ENCODE measurements at places on chromosomes 16 and 17.

GRCh38 chr17:12107905-12108304, 87.2 kb downstream of the MAP2K4 start:
- DNase-seq, result no peak

DNA sequence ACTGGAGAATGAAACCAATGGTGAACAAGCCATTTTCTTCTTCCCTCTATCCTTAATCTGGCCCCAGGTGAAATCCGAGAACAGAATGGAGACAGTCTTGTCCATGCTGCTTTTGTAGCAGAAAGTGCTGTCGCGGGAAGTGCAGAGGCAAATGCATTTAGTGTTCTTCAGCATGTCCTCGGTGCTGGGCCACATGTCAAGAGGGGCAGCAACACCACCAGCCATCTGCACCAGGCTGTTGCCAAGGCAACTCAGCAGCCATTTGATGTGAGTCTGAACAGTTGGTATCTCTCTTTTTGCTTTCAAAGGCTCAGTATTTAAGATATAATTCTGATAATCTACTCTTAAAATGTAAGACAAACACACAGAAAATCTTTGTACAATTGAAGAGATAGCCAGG, 18.7 kb downstream of the UQCRC2 start:
- no peak for DNase-seq

DNA sequence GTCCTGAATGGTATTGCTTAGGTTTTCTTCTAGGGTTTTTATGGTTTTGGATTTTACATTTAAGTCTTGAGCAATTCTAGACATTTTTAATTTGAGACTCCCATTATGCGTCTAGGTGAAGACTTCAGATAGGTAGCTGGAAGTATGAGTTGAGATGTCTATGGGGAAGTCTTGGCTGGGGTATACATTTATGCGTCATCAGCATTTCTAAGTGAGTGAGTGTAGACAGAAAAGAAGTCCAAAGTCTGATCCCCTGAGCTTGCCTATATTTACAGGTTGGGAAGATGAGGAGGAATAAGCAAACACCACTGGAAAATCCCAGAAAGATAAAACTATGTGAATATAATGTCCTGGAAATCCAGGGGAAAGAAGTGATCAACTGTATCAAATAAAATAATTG, 68.9 kb downstream of the KCNJ2 start:
- DNase-seq, result no peak

DNA sequence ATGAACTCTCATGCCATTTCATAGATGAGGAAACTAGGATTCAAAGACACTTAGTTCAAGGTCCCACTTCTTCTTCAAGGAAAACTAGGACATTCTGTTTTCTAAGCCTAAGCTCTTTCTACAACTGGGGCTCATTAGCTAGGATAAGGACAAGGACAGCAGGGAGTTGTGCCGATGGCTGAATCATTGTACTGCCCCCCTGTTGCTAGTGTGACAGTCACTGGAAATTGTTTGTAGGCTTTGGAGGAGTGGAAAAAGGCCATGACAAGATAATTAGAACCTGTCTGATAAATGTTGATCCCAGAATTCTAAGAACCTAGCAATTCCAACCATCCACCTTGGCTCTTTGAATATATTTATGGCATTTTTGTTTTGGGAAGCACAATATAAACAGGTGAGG, 445.7 kb downstream of the CDH8 start:
- DNase-seq, result no peak

DNA sequence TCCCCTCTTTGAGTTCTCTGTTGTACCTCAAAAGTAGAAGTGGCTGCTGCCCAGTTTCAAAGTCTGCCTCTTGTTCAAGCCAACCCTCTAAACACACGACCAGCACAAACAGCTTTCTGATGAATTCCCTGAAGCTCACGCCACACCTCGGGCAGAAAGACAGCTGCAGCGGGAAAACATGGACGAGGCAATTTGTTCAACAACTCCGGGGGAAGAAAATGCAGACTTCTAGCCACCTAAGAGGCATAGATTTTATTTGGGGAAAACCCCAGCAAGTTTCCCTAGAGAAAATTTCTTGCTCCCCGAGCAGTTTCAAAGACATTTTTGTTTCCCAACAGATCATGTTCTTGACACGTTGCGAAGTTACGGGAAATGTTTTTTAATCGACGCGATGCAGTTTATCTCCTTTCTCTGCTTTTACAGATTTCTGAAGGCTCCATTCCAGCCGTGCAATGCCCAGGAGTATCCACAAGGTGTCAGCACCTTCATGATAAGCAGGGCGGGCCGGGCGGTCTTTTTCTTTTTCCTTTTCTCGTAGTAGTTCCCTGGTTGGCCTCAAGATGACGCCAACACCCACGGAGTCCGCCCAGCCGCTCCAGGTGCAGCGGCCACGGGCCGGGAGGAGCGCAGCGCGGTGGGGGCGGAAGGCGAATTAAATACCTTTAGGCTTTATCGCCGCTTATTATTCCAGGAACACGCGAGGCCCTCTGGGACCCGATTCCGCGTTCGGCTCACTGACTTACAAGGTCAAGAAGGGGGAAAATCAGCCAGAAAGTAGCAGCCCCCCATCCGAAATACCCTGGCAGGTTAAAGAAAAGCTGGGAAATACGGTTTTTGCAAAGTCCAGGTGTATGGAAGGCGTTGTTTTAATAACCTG, 2.9 kb upstream of the FOXC2 start:
- peak; percentile 79 for DNase-seq

DNA sequence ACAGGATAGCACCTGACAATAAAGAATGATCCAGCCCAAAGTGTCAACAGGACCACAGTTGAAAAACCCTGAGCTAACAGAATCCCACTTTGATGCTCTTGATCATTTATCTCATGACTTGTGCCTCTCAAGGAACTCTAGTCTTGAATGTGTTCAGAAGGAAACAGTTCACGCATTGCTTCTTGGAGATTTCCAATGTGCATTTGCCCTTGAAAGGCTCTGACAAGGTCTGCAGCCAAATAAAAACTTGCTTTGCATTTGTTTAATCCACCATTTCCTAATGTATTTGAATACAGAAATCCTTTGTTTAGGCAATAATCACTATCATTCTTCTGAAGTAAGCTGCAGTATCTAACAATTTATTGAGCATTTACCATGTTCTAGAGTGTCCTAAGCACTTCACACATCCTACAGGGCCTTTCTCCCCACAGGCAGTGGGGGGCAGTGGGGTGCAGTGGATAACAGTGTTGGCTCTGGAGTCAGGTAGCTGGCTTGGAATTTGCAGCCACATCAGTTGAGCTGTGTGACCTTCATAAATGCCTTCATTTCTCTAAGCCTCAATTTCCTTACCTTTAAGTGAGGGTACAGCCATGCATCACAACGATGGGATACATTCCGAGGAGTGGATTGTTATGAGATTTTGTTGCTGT, 239.7 kb downstream of the XYLT1 start:
- DNase-seq, result no peak

DNA sequence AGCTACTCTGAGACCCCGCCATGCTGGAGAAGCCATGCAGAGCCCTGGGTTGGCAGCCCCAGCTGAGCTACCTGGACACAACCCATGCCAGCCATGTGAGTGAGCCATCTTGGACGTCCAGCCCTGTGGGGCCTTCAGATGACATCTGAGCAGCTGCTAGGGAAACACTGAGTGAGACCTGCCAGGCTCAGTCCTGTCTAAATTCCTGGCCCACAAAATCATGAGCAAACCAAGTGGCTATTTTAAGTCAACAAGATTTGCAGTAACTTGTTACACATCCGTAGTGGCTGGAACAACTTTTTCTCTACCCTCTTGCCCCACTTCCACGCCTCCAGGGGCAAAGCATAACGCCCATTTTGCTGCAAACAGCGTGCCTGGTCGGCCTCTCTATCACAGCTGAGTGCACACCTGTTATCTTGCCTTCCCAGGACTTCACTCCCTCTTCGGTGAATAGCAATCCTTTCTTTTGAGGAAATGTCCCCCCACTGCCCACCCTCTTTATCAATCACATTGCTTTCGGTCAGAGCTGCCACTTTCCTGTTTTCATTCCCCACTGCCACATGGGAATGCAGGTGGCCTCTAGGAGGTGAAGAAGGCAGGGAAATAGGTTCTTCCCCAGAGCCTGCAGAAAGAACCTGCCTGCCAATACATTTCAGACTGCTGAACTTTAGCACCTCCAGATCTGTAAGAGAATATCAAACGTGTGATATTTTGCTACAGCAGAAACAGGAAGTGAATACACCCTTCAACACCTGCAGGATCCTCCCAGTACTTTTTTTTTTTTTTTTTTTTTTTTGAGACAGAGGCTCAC, 7.4 kb upstream of the SCIMP start:
- DNase-seq, result no peak
